GM23248 (cell line): ENCODE measurements at places on chromosomes 16 and 17. TPM values are rescaled to one million over a fixed set of nuclear protein-coding genes. Genes with fewer than 3 reads are reported as not detected.
A peak's percentile ranks its signal among the peaks of the same experiment; 100 is the strongest.

The PDILT gene
- polyA plus RNA-seq, result not detected in 2 replicates

The CCL14 gene
- not detected in 2 replicates for polyA plus RNA-seq

The DYNLL2 gene
- polyA plus RNA-seq, result 1.0 and 1.5 TPM in 2 replicates

The NLRC3 gene
- 0.11 and 0.22 TPM in 2 replicates for polyA plus RNA-seq

The KRTAP2-1 gene
- polyA plus RNA-seq, result not detected in 2 replicates

The CD300H gene
- not detected in 2 replicates for polyA plus RNA-seq

The NPIPB8 gene
- not detected in 2 replicates for polyA plus RNA-seq

The ZG16 gene
- not detected in 2 replicates for polyA plus RNA-seq

The DYNLRB2 gene
- polyA plus RNA-seq, result 1.1 TPM in 1 of 2 replicates, not detected in the other

The GINS2 gene
- polyA plus RNA-seq, result 6.5 and 8.9 TPM in 2 replicates

The MYCBPAP gene
- 0.79 and 1.4 TPM in 2 replicates for polyA plus RNA-seq

DNA sequence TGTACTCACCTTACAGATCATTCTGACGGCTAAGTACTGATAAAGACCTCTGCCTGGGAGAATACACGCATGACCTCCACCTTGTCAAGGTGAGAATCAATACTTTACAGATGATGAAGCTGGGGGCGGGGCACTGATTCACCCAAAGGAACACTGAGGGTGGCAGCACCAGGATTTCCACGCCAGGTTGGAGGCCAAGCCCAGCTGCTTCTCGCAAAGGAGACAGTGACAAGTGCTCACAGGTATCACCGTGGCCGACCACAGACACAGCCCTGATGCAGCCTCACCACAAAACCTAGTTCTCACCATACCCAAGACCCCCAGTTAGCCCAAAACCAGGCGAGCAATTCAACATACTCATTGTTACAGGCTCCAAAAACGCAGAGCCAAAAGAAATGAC, 434.2 kb downstream of the SOX9 start:
- DNase-seq, result no peak

DNA sequence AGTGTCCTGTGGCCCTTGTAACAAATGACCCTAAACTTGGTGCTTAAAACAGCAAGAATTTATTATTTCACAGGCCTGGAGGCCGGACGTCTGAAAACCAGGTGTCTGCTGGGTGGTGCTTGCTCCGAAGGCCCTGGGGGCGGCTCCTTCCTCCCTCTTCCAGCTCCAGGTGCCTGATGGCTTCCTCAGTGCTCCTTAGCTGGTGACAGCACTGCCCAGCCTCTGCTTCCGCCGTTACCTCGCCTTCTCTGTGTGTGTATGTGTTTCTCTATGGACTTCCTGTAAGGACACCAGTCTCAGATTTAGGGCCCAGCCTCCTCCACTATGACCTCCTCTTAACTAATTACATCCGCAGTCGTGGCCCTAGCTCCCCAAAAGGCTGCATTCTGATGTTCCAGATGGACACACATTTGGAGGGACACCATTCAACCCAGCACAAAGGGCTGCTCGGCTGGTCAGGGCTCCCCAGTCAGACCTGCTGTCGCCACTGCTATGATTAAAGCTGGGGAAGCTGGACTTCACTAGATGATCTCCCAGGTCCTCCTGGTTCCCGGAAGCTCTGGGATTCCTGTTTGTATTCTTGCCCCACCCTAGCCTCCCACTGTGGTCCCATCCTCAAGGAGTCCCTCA, 172.8 kb downstream of the IRF8 start:
- no peak for DNase-seq

DNA sequence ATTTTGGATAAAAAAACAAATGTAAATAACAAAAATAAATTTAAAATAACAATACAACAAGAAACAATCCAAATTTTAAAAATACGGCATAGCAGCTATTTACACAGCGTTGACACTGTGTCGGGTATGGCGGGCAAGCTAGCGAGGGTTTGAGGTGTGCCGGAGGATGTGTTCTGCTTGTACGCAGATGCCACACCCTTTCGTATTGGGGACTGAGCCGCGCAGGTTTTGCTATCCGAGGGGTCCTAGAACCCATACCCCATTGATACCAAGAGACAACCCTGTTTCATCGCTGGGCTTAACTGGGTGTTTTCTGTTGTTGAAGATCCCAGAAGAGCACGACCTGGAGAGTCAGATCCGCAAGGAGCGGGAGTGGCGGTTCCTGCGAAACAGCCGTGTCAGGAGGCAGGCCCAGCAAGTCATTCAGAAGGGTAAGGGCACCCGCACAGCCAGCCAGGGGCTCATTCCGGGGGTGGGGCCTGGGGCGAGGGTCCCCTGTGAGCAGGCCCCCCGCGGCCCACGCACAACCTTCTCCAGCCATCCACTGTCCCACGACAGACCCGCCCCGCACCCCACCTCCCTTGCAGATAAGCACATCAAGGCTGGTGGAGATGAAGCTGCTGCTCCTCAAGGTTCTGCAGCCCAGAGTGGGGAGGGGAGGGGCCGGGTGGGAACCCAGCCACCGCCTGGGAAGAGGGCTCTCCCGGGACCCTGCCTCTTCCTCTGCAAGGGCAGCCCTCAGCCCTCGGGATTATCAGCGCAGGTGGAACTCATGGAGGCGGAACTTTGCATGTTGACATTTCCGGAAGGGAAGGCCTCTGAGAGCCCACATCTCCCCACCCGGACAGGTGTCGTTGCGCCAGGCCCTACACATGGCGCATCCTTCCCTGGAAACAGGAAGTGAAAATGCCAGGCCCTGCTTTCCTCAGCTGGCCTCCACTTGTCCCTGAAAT, 51.2 kb upstream of the CHMP6 start:
- DNase-seq, result no peak

GRCh38 chr16:1808691-1809090, 15.2 kb upstream of the IGFALS start:
- DNase-seq, result no peak

DNA sequence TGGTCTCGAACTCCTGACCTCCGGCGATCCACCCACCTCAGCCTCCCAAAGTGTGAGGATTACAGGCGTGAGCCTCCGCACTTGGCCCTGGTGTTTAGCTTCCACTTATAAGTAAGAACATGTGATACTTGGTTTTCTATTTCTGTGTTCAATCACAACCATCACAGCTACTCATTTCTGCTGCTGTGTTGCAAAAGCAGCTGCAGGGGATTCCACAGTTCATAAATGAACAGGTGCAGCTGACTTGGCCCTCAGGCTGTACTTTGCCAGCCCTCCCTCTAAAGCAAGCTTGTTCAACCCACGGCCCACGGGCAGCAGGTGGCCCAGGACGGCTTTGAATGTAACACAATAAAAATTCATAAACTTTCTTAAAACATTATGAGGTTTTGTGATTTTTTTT, 79.2 kb downstream of the SLC39A11 start:
- DNase-seq, result no peak

DNA sequence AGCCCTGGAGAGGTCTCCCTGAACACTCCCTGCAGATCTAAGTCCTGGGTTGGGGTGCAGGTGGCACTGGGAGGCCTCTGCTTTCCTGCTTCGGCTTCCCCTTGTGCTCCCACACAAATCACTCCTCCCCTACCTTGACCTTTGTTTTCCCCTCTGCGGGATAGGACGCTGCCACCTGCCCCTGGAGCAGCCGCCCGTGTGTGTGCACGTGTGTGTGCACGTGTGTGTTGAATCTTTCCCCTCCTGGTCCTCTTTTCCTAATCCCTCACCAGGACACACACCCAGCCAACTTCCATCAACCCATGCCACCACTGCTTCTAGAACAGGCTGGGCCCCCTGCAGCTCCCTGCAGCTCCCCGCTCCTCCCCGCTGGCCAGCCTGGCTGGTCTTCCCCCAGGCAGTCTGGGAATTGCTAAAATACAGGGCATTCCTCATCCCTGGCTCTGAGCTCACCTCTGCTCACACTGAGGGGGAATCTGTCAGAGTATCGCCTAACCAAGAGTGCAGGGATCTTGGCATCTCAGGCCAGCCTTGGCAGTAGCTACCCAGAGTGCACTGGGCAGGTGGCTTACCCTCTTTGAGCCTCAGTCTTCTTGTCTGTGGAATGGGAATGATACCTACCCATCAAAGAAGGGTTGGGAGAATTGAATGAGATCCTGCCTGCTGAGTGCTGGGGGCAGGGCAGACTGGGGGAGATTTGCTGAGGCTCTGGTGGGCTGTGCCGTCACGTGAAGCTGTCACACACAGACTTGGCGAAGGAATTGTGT, 198.5 kb downstream of the NTN1 start:
- no peak for DNase-seq

- DNase-seq, result no peak
Observed at GRCh38 chr16:23959752-23960072, 123.9 kb downstream of the PRKCB start.

DNA sequence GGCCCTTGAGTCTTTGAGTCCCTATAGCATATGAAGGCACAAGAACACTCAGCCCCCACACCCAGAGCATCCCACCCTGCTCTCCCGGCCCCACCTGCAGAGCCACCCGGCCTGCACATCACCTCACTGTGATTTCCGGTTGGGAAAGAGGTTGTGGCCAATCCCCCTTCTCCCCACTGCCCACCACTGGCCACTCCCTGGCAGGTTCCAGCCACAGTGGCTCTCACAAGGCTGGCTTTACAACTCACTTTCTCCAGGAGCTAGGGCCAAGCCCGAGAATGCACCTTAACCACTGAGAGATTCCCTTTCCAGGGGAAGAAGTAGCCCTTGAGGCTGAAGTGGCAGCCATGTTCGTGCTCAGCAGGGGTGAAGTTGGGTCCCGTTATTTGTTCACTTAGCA, 123.9 kb downstream of the C16orf78 start:
- DNase-seq, result no peak

GRCh38 chr17:68343976-68344375, 52.7 kb downstream of the ARSG start:
- no peak for DNase-seq

GRCh38 chr17:47252766-47253512, 688 bp upstream of the ITGB3 start:
- no peak for DNase-seq

GRCh38 chr16:58000706-58001676, at the start of gene USB1:
TSS of gene USB1 (plus strand) at chr16:58001407. CDS start at chr16:58001484, 77 bp downstream.
- peak; percentile 92 for DNase-seq

- peak; percentile 95 for DNase-seq
Observed at GRCh38 chr16:89489040-89489897, 1.1 kb downstream of the ANKRD11 start.

GRCh38 chr16:56048425-56049105, 142.7 kb upstream of the GNAO1 start:
- no peak for DNase-seq

DNA sequence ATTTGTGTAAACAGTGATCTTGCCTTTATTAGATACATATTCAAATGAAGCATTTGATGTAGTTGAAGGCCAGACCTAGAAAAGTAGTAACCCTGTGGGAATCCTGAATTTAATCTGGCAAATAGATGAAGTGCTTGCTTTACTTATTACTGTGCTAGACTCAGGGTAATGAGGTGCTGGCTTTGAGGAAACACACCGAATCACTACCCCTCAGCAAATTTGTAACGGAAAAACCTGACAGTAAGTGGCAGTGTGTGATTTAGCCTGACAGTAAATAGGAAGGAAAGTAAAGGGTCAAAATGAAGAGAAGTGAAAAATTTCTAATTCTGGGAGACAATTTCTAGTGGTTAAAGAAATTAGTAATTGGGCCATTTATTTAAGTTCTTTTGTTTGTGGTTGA, 90.2 kb downstream of the MAP2K4 start:
- no peak for DNase-seq

DNA sequence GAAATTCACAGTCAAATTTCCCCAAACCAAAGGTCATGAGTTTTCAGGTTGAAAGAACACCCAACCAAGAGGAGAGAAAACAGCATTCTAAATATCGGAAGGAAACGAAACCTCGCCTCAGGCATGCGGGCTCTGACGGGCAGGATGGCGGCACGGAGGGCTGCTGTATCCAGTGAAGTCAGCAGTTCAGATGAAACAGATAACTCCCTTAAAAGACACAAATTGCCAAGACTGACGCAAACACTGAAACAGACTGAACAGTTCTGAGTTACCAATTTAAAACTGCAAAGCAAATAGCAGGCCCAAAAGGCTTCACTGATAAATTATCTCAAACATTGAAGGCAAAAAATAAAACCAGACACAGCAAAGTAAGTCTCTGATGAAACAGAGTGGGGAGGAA, 20.6 kb upstream of the CDH15 start:
- no peak for DNase-seq

- no peak for DNase-seq
Observed at GRCh38 chr16:72236866-72237265, 64.9 kb upstream of the PMFBP1 start.

DNA sequence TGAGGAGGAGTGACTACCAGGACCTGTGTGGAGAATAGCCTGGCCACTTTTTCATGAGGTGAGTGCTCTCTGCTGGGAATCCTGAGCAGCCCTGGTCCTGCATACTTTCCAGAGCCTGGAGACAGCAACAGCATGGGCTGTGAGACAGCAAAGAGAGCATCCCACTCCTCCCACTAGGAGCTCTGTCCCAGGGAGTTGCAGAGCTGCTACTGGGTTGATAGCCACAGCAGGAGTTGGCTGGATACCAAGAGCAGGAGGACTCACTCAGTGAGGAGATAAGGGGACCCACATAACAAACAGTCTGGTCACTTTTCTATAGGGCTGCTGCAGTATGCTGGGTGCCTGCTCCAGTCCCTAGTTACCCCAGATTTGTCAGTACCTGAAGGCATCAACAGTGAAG, 439.3 kb upstream of the CDH8 start:
- DNase-seq, result no peak

DNA sequence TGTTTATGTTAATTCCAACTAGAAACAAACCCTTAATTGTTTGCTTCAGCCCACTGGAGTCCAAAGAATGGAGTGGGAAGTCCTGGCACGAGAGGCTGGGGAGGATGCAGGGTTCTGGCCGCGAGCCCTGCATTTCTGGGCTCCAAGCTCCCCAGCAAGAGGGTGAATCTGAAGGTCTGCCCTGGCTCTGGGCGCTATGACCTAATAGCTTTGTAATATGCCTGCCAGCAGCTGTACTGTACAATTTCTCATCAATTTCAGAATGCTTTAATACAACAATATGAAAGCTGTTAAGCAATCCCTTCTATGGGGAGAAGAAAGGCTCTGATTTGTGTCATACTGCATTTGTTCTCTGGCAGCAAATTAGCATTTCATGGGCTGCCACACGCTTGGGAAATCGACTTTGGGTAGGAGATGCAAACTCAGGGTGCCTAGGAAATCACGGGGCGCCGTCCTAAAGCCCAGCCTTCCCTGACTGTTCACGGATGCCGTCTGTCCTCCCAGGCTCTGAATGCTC, 43.8 kb downstream of the NDEL1 start:
- DNase-seq, result peak; percentile 97

GRCh38 chr17:9672266-9672665, 26.9 kb downstream of the USP43 start:
- DNase-seq, result no peak

DNA sequence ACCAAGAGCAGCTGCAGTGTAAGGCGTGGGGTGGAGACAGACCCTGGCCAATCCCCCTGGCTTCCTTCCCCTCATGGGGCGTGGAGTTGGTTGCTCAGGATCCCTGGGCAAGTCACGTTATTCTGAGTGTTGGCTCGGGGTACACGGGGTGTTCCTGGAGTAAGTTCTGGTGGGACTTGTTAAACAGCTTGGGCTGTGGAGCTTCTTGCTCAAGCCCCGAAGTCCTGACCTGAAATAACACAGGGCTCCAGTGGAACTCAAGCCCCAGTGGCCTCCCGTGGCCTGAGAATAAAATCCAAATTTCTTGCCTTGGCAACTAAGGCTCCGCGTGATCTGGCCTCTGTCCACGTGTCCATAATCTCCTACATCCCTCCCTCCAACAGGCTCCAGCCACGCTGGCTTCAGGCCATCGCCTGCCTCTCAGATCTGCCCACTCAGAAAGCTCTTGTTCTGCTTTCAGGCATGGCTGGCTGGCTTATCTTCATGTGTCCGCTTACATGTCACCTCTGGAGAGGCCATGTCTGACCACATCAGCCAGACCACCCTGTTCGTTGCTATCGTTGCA, 49.3 kb upstream of the BCO1 start:
- DNase-seq, result peak; percentile 48

GRCh38 chr17:57935833-57936807, 19.1 kb downstream of the CUEDC1 start:
- DNase-seq, result peak; percentile 77
